ENCODE measurements at places on chromosomes 13 and 19.

DNA sequence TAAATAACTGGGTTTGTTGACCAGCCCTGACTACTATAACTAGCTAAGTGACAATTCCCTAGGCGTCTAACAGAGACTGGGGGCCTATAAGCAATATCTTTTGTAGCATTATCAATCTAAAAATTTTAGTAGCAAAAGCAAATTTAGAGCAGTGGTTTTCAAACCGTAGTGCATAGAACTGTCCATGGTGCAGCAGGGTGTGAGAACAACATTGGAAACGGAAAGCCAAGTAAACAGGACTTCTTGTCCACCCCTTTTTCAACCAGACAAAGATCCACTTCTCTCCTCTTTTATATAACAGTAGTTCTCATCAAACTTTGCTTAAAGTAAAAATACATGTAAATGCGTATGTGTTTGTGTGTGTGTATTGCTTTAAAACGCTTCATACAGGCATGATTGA lies 1099.1 kb upstream of the ATXN8OS start:
- no peak for DNase-seq

GRCh38 chr13:107211073-107211472 lies 643.1 kb upstream of the ARGLU1 start:
- DNase-seq = peak; percentile 65

DNA sequence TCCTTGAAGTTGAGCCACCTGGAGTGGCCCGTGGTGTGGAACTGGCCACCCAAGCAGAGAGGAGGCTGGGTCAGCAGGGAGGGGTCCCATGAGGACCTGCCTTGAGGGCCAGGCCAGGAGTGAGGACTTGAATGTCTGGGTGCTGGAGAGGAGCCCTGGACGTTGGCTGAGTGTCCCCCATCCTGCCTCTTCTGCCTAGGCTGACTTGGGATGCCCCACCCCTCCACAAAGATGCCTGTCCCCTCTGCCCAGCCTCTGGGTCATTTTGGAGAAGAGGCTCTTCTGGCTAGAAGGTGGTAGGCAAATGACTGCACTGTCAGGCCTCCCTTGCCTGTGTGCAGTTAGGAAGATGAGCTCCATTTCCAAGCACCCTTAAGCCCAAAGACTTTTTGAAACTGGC lies 1.7 kb downstream of the SSBP4 start:
- DNase-seq = no peak

- DNase-seq = no peak
These were observed 778.7 kb downstream of the OLFM4 start for GRCh38 chr13:53807251-53807834.

DNA sequence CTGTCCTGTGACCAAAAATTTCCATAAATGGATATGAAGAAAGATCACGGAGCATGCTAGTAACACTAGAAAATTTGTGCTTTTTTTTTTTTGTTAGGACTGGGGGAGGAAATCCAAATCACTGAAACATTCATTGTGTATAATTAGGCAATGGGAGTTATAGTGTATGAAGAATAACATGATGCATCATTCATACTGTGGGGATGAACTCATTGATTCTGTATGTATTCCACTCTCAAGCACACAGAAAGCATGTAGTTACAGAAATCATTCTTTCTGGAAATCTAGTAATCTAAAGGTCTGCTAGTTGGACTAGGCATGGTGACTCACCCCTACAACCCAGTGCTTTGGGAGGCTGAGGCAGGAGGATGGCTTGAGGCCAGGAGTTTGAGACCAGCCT lies 749.7 kb downstream of the DIAPH3 start:
- no peak for DNase-seq

- DNase-seq = no peak
These were observed 82.8 kb upstream of the MRI1 start for GRCh38 chr19:13681509-13681908.

GRCh38 chr13:66886264-66886663 lies 343.9 kb downstream of the PCDH9 start:
- DNase-seq = no peak

GRCh38 chr13:98398581-98398980 lies 178.3 kb downstream of the STK24 start:
- DNase-seq = no peak

GRCh38 chr13:106382534-106382933 lies 152.9 kb downstream of the EFNB2 start:
- no peak for DNase-seq

DNA sequence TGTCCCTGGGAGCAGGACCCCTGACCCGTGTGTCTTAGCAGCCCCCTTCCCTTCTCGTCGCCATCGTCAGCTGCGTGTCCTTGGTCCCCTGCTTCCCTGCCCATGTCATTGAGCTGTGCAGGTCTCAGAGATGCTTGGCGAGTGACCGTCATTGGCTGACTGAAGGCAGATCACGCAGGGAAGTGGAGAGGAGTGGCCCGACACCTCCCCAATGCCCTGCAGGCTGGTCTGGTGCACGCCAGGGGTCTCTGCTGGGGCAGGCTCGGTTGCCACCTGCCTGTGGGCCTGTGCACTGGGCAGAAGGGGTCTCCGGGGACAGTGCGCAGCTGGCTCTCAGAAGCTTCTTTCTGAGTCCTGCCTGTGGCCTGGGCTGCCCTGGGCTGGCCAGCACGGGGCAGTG lies 6.2 kb downstream of the GNA11 start:
- DNase-seq = no peak

GRCh38 chr13:25213715-25214114 lies 41.6 kb upstream of the AMER2 start:
- peak; percentile 4 for DNase-seq

DNA sequence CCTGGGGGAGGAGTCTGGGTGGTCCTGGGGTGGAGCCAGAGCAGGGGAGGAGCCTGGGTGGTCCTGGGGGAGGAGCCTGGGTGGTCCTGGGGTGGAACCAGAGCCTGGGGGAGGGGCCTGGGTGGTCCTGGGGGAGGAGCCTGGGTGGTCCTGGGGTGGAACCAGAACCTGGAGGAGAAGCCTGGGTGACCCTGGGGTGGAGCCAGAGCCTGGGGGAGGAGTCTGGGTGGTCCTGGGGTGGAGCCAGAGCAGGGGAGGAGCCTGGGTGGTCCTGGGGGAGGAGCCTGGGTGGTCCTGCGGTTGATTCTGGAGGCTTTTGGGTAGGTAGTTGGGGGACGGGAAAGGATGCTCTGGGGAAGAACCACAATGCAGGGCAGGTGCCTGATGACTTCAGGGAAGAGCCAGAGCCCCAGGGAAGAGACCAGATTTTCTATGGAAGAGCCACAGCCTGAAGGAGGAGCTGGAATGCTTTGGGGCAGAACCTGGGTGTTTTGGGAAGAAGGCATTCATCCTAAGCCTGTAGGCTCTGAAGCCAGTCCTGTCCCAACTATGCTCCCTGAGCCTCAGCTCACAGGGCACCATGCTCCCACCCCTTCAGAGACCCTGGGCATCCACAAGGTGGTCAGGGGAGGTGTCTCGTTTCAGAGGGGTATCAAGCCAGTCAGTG lies 15.0 kb downstream of the MRPS12 start:
- DNase-seq = no peak

GRCh38 chr19:6521718-6522646 lies 8.8 kb upstream of the TNFSF9 start:
- peak; percentile 62 for DNase-seq

DNA sequence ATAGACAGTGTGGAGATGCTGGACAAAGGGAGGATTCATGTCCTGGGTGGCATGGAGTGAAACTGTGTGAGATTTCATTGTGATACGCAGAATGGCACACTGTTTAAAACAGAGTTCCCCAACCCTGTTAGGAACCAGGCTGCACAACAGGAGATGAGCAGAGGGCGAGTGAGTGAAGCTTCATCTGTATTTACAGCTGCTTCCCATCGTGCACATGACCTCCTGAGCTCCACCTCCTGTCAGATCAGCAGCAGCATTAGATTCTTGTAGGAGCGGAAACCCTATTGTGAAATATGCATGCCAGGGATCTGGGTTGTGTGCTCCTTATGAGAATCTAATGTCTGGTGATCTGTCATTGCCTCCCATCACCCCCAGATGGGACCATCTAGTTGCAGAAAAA lies 72.5 kb downstream of the RAP2A start:
- DNase-seq = no peak

DNA sequence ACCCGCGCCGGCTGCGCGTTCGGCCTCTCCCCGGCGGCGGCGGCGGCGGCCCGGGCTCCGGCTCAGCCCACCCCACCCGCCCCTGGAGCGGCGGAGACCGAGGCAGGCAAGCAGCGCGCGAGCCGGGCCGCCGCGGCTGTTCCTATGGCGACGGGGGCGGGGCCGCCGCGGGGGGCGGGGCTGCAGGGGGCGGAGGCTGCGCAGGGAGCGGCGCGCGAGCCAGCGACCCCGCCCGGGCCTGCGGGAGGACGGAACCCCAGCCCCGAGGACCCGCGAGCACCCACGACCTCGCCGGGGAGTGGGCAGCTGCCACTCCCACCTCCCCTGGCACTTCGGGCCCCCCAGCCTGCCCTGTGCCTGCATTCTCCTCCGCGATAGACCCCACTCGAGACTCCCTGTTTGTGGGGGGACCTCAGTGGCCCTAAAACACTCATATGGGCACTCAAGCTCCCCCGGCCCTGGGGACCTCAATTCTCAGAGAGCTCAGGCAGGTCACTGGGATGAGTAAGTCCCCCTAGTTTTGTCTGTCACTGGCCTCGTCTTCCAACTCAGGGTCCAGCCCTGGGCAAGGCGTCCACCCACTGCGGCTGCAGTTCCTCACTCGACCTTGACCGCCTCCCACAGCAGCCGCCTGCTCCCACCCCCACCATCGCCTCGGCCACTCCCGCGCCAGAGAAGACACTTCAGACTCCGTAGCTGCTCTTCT lies at the start of gene CTXN1:
Gene CTXN1 (minus strand): TSS at position 115 of the 706 bp plus-strand sequence. CDS start 597 bp downstream, outside the sequence.
- DNase-seq = peak; percentile 82

- DNase-seq = no peak
These were observed 270.0 kb downstream of the SLITRK6 start for GRCh38 chr13:85529218-85529594.

DNA sequence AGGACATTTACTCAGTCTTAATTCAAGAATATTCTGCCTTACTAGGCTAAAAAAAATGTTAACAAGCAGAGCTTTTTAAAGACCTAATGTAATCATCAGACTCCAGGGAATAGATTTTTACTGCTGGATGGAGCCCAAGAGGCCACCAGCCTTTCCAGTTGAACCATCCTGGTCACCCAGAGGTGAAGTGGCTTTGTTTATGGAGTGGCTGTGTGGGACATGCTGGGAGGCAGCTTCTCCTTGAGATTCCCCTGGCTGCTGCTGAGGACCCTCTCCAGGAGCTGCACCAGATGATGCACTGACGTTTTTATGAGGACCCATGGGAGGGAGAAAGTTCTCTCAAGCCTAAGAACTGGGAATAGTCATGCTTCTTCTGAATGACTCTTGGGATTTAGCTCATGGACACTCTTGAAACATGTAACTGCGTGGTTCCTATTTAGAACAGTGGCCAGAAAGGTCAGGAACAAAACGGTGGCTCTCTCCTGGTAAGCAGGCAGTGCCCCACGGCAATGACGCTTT lies 205.9 kb upstream of the MIR17HG start:
- no peak for DNase-seq

DNA sequence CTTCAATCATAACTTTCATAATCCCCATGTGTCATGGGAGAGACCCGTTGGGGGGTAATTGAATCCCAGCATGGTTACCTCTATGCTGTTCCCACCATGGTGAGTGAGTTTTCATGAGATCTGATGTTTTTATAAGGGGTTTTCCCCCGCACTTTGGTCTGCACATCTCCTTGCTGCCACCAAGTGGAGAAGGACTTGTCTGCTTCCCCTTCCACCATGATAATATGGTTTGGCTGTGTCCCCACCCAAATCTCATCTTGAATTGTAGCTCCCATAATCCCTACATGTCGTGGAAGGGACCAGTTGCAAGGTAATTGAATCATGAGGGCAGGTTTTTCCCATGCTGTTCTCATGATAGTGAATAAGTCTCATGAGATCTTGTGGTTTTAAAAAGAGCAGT lies 524.9 kb downstream of the SLITRK5 start:
- DNase-seq = no peak

DNA sequence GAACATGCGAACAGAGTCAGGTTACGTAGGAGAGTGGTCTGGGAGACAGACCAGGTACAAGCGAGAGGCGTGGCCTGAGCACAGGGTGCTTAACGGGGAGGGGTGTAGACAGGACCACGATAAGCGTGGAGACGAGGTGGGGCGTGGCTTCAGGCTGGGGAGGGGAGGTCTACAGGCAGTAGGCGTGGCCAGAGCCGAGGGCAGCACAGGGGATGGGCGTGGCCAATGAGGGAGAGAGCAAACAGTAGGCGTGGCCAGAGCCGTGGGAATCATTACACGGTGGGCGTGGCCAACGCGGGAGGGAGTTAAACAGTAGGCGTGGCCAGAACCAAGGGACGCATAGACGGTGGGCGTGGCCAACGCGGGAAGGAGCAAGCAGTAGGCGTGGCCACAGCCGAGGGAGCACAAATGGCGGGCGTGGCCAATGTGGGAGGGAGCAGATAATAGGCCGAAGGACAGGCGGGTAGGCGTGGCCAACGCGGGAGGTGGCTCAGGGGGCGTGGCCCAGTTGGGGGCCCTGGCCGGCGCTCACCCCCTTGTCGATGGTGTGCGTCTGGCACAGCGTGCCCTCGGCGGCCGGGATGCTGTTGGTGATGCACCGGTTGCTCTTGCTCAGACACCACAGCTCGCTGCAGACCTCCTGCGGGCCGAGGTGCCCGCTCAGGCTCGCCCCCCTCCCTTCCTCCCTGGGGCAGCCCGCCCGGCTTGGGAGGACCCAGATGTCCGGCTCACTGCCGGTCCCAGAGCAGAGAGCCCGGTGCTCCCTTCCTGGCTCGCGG lies 15.2 kb upstream of the MYO1F start:
- DNase-seq = peak; percentile 95

DNA sequence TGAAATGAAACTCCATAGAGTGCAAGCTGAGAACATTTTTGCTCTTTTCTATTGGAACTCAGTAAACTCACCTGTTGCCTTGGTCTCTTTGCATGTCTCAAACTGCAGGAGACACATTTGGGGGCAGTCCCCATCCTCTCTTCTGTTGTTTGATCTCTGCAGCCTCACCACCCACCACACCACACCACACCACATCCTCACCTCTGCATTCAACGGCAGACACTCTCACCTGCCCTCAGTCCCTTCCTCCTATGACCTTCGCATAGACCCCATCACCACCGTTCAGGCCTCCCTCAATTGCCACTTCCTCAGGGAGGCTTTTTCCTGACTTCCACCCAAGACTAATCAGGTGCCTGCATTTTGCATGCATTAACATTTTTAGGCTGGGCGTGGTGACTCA lies 14.4 kb upstream of the TPM4 start:
- no peak for DNase-seq

DNA sequence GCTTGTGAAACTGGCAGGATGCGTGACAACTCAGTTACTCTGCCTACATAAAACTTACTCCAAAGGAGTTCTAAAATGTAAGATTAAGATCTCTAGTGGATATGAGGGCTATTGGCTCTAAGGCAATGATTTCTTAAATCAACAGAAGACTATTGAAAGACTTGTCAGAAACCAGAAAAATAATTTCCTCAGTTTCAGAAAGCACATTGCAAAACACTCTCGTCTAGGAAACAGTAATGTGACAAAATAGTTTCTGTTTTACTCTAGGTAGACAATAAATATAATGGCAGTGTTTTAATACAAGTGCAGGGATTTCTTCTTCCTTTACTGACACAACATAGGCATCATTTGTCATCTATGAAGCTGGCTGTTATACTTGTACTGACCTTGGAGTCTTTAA lies 230.1 kb downstream of the KCTD12 start:
- DNase-seq = no peak

- no peak for DNase-seq
These were observed 214.8 kb downstream of the COG6 start for GRCh38 chr13:39870197-39870747.
